NCI-H1930 (cell line): ENCODE measurements at places on chromosomes 16 and 17.

DNA sequence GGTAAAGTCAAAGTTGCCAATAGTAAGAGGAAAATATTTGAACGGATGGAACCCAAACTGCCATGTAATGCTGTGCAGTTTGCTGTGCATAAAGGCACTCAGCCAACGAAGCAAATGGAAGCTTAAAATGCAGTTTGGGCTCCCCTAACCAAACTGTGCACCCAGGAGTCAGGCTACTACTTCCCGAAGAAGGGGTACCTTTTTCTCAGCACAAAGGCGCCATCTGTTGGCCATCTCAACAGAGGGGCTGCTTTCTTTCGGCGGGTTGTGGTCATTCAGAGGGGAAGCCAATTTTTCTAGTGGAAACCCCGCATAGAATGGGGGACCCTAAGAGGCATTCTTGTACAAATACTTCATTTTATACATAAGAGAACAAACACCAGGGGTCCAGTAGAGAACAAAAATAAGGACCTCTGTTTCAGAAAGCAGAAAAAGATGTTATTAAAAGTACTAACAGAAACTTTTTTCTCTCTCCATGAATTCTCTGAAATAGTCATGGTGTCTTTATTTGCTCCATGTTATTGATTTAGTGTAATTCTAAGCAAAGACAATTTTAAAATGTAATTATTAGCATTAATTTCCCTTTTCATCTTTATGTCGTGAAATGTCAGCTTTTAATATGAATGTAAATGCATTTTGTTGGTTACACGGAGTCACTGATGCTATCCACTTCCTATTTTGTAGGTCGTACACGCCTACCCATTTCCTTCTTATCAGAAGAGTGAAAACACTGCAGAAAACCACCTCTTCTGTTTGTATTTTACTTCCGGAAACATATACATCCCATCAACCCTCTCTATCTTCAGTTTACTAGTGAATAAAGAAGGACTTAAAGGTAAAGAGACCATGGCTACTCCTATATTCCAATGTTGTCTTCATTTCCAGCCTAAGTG lies 453.3 kb downstream of the KCNJ2 start:
- DNase-seq = peak; percentile 44

DNA sequence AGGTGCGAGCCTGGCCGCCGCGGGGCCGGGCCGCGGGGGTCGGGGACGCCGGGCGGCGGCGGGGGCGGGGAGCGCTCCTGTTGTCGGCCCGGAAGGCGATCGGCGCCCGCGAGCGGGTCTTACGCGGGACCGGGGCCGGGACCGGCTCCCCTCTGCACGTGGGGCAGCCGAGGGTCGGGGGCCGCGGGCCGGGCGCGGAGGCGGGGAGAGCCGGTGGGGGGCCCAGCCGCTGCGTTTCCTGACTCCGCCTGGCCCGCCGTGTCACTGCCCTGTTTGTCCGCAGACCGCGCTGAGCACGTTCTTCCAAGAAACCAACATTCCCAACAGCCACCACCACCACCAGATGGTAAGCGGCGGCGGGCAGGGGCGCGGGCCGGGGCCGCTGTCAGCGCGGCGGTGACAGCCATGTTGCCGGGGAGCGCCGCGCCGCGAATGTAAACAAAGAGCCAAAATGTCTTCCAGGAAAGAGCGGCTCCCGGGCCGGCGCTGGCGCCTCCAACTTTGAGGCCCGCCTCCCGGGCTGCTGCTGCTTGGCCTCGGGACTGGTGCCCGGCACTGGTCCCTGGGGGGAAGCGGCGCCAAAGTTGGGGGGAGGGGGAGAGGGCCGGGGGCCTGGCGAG lies 586 bp downstream of the UBALD2 start:
- no peak for DNase-seq

DNA sequence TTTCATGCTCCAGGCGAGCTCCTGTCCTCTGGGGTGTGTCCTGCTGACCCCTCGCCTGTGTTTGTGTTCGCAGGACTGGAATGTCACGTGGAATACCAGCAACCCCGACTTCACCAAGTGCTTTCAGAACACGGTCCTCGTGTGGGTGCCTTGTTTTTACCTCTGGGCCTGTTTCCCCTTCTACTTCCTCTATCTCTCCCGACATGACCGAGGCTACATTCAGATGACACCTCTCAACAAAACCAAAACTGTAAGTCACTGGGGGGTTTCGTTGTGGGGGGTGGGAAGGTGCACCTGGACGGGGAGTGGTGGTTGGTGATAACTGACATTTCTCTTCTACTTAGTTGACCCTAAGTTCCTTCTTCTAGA lies 58.3 kb downstream of the ABCC1 start:
- no peak for DNase-seq

GRCh38 chr16:10579575-10579964 lies 828 bp downstream of the EMP2 start:
- DNase-seq = no peak

DNA sequence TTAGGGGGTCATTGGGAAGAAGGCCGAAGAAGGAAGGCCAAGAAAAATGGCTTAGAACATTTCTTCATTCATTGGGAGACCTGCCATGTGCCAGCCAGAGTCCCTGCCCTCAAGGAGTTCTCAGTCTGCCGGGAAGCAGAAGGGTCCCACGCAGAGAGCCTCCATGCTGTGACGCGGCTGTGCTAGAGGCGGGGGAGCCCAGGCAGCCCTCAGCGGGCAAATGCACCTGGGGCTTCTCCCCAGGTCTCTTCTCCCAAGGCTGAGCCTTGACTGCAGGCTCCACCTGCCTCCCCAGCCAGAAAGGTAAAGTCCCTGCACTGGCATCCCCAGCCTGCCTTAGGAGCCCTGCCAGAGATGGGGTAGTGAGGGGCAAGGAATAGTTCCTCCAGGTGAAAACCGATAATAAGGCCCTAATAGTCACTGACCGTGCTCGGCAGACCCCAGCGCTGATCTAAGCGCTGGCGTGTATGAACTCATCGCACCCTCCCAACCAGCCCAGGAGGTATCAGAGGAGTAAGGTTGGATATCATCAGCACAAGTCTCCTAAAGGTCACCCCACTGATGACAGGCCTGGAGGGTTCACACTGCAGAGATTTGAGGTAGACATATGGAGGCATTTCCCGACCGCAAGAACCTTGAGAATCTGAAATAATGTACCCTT lies 6.0 kb upstream of the CDR2L start:
- no peak for DNase-seq

- DNase-seq = no peak
Measured at GRCh38 chr16:86707581-86707980, 129.2 kb downstream of the FOXL1 start.

DNA sequence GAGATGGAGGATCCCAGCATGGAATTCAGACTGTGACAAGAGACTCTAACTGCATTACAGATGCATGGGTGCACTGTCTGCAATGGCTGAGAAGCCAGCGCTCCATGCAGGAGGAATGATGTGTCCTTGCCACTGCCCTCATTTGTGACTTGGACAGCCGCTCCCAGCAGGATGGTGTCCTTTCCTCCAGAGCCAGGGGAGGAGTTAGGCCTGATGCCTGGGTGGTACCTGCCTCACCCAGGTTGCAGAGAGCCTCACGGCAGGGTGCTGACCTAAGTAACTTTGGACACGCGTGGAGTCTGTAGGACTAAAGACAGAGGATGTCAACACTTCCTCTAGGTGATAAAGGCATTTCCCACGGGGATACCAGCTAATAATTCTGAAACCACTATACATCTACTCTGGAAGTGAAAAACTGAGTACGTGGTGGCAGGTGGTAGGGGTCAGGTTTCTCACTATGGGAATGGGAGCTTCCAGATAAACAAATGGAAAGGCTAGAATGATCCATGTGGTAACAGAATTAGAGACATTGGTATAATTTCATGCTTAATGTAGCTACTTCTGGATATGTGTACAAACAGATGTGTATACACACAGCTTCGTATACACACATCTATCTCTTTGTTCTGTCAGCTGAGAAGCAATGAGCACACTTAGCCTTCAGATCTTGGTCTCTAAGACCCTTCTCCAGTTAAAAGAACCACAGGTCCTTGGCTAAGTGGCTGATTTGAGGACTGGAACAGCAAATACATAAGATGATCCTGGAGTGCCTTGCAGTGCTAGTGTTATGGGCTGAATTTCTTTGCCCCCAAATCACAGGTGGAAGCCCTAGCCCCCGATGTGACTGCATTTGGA lies 13.7 kb upstream of the CSNK1D start:
- DNase-seq = no peak

- no peak for DNase-seq
Measured at GRCh38 chr16:88331989-88332920, 50.5 kb upstream of the ZNF469 start.

DNA sequence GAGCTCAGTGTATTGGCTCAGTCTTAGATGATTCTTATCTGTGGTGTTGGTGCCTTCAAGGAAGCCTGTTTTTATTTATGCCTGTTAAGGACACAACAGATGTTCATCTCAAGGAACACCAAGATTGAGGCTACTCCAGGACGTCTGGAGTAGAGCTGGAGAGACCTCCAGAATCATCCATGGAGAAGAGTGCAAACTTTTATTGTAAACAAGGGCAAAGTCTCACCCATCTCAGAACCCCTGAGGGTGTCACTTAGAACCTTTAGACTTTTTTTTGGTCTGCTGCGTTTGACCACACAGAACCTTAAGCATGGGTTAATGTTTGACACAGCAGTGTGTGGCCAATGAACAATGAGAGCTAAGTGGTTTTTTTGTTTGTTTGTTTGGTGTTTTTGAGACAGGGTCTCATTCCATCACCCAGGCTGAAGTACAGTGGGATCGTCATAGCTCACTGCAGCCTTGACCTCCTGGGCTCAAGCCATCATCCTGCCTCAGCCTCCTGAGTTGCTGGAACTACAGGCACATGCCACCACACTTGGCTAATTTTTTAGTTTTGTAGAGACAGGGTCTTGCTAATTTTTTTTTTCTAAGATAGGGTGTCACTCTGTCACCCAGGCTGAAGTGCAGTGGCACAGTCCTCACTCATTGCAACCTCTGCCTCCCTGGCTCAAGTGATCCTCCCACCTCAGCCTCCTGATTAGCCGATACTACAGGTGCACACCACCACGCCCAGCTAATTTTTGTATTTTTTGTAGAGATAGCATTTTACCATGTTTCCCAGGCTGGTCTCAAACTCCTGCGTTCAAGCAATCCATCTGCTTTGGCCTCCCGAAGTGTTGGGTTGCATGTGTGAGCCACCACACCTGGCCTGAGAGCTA lies 16.3 kb downstream of the SLC47A1 start:
- DNase-seq = no peak

- DNase-seq = no peak
Measured at GRCh38 chr17:81176666-81177065, 10.6 kb upstream of the AATK start.

GRCh38 chr16:85265161-85265784 lies 153.0 kb upstream of the CIBAR2 start:
- DNase-seq = no peak

- peak; percentile 23 for DNase-seq
Measured at GRCh38 chr17:9817086-9817485, 4.8 kb downstream of the GSG1L2 start.

- DNase-seq = no peak
Measured at GRCh38 chr17:37483311-37484039, 6.2 kb upstream of the DUSP14 start.

- DNase-seq = no peak
Measured at GRCh38 chr17:50837286-50837979, 2.0 kb downstream of the WFIKKN2 start.

GRCh38 chr16:66481943-66482390 lies 54.9 kb downstream of the BEAN1 start:
- DNase-seq = no peak

DNA sequence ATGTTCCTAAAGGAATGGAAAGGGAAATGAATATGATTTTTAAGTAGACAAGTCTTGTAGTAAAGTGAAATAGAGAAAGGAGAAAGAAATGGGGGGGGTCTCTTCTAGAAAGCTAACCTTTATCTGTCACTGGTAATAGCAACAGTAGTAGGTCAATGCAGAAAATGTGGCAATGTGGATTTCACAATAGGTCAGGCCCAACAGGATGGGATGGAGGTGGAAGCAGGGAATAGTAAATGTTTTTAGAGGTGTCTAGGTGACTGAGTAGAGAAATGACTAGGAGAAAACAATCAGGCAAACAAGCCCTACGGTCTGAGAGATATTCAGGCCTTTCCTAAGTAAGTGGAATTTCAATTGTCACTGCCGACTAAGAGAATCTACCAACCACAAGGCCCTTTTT lies 6.0 kb upstream of the RSKR start:
- no peak for DNase-seq

DNA sequence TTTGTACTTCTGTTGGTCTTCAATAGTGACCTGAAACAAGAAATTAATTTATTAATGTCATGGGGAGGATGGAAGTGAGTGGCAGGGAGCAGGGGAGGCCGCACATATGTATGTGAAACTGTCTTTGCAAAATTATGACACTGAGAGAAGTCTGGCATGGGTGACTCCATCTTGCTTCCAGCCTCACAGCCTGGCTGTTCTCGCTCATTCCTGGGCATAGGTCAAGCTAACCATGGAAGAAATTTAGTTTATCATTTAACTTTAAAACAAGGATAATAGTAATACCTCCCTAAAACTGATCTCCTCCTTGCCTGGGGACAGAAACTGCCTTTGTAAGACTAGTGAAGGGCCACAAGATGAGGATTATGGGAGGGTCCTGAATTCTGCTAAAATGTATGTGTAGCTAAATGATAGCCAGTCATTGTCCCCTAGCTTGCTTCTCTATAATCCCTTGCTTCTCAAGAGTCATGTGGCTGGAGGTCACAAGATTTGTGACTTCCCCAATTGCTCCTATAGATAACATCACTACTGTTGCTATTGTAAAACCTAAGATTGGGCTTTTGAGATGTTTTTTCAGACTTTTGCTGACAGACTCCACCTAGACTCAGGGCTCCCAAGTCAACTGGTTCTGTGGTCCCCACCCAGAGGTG lies 126.0 kb downstream of the HS3ST3A1 start:
- DNase-seq = no peak

DNA sequence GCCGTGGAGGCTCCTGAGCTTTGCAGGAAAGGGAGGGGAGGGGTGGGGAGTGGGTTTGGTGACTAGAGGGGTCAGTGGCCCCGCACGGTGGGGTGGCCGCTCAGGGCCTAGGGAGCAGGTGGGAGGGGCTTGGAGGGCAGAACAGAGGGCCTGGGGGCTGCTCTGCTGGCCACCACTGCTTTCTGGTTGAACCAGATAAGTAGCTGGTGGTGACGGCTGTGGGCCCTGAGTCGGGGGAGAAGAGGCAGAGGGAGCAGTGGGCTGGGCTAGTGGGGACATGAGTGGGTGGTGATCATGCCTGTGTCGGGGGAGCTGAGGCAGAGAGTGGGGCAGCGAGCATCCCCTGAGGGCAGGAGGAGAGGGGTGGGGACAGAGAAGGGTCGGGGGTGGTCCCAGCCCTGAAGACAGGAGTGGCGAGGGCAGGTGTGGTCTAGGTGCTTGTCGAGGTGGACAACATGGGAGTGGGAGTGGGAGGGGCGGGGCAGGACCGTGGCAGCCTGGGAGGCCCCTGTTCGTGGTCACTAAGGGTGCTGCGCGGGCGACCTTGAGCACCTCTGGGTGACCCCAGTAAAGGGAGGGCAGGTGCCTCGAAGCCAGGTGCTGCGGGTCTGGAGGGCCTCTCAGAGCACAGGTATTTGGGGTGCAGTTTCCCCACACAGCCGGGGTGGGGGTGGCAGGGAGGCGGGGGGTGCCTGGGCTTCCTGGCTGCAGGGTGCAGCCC lies 6.3 kb upstream of the CD7 start:
- no peak for DNase-seq

DNA sequence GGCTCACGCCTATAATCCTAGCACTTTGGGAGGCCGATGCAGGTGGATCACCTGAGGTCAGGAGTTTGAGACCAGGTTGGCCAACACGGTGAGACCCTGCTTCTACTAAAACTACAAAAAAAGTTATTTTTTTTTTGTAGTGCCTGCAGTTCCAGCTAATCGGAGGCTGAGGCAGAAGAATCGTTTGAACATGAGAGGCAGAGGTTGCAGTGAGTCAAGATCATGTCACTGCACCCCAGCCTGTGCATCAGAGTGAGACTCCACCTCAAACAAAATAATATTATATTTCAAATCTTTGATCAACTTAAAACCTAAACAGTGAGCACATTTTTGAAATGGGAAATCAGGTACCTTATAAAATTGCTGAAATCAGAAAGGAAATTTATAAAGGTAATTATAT lies 36.5 kb downstream of the NCOR1 start:
- no peak for DNase-seq
